Heart right ventricle (tissue), 16 donors: ENCODE measurements at places on chromosomes 5 and 9. TPM values are rescaled to one million over a fixed set of nuclear protein-coding genes. Genes with fewer than 3 reads are reported as not detected.

- no peaks in the 10 kb centered on the region for H3K27me3 ChIP-seq
- H3K27ac ChIP-seq, result no peak overlapping the region
- no peak for DNase-seq
- H3K4me1 ChIP-seq, result no peaks in the 10 kb centered on the region
- H3K36me3 ChIP-seq, result no peaks in the 10 kb centered on the region
- no peak overlapping the region for H3K4me3 ChIP-seq
Observed at GRCh38 chr9:477193-477592, 262.5 kb downstream of the DOCK8 start.

DNA sequence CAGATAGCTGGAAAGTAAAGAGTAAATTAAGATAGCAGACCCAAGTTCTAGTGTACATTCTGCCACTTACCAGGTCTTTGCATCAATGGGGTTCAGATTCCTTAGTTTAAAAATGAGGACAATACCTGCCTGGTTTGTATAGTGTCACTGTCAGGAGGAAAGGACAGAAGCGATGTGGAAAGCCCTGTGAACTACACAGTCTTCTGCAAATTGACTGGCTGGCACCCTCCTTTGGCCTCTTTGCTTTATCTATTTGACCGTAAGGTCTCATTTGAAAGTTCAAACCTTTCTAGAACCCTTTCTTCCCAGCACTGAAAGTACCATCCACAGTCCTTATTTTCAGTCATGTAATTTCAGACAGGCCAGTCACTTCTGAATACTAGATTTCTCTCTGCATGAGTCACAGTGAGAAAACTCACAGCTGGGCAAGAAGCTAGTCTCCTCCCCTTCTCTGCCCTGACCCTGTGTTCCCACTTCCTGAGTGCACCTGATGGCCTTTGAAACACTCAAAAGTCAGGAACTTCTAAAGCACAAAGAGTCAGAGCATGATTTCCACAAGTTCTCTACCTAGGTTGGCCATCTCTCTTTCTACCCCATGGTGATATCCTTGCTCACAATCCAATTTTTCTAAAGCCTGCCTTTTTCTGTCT lies 91.3 kb upstream of the RASEF start:
- H3K36me3 ChIP-seq, result no peaks in the 10 kb centered on the region
- no peaks in the 10 kb centered on the region for H3K4me1 ChIP-seq
- DNase-seq, result no peak
- H3K27ac ChIP-seq, result no peak overlapping the region

DNA sequence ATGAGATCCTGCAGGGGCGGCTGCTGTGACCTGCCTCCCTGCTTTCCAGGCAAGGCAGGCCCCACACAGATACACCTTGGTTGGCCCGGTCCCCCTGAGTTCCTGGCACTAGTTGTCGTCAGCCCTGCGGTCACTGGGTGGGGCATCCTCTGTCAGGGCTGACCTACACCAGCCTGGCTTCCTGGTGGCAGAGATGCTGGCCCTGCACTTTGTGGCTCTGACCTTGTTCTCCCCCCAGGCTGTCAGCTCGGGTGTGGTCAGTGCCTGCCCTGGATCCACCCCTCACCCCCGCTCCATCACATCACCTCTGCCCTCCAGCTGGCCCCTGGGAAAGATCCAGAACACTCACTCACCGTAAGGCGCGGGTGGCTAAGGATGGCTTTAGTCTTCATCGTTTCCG lies 74.1 kb downstream of the PHF2 start:
- H3K27me3 ChIP-seq, result no peaks in the 10 kb centered on the region
- H3K4me3 ChIP-seq, result no peak overlapping the region
- H3K27ac ChIP-seq, result no peak overlapping the region
- H3K36me3 ChIP-seq, result peaks cover 24% of the 10 kb centered on the region

DNA sequence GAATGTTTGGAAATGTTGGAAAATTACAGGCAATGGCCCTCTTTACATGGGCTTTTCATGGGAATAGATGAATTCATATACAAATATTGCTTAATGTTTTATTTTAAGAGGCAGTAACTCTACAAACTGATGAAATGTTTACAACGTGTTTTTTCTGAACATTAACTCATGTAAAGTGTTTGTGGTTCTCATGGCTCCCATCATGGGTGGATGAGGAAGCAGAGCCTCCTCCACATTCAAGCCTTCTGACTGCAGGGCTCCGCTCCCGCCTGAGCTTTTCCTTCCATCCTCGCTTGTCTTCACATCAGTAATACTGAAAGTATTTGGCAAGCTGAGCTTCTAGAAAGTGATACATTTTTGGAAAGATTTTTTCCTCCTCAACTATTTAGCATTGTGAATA lies 204.2 kb downstream of the ARHGAP26 start:
- H3K27me3 ChIP-seq, result no peaks in the 10 kb centered on the region
- no peaks in the 10 kb centered on the region for H3K36me3 ChIP-seq
- peaks cover 11% of the 10 kb centered on the region for H3K4me1 ChIP-seq

The ALDH1B1 gene
- 15.2 TPM for total RNA-seq

The ADAMTS2 gene
- 13.5 TPM for total RNA-seq

The NRARP gene
- total RNA-seq, result 20.8 TPM
